ENCODE measurements at places on chromosomes 1 and 21.

GRCh38 chr1:27363766-27364695 lies 2.7 kb downstream of the MAP3K6 start:
- no peak for DNase-seq

DNA sequence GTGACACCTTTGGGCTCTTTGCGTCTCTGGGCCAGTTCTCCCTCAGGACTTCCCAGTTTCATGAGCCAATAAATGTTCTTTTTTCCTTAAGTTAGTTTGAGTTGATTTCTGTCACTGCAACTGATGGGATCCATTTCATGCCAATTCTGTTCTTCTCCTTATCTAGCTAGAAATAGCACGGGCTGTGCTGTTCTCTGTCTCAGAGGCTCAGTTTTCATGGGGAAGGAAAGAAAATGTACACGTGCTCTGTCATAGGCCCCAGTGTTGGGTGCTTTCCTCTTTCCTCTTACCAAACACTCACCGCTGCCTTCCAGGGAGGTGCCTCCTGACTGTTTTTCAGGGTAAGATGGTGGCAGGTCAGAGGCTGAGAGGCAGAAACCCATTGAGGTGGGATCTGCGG lies 43.2 kb upstream of the ACTL8 start:
- DNase-seq: no peak

- DNase-seq: no peak
Observed at GRCh38 chr1:41789661-41790330, 128.9 kb downstream of the HIVEP3 start.

DNA sequence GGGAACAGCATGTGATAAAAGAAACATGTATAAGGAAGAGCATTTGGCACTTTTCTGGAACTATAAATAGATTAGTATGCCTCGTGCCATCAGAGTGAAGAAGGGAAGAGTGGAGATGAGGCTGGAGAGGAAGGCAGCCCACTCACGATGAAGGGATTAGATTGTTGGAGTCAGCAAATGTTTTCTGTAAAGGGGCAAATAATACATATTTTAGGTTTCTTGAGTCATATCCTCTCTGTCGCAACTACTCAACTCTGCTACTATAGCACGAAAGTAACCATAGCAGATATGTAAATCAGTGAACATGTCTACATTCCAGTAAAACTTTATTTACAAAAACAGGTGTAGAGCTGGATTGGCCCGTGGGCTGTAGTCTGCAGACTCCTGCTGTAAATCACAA lies 147.8 kb downstream of the TENT5C start:
- DNase-seq: peak; percentile 80

Data from GM23248 (cell line).